ENCODE measurements at places on chromosomes 4 and X.

GRCh38 chrX:129840344-129840743, 3.3 kb downstream of the ZDHHC9 start:
- DNase-seq, result no peak

DNA sequence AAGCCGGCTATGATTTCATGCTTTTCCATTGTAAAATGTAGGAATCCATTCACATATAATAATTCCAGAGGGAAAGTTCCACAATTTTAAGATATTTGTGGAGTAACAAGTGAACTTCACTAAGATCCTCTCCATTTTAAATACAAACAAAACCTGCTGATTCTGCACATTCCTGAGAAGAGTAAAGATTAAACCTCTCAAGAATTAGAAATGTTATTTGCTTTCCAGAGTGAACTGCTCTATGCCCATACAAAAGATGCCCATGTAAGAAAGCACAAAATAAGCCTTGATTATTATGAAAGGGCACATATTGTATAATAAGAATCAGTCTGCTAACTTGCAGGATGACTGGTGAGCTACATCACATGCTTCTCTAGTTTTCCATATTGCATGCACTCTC, 241.5 kb downstream of the COX18 start:
- no peak for DNase-seq

GRCh38 chrX:131821945-131822622, 201.0 kb upstream of the STK26 start:
- DNase-seq, result peak; percentile 74

- DNase-seq, result no peak
These were observed 22.1 kb downstream of the DGKK start for GRCh38 chrX:50448565-50448964.

DNA sequence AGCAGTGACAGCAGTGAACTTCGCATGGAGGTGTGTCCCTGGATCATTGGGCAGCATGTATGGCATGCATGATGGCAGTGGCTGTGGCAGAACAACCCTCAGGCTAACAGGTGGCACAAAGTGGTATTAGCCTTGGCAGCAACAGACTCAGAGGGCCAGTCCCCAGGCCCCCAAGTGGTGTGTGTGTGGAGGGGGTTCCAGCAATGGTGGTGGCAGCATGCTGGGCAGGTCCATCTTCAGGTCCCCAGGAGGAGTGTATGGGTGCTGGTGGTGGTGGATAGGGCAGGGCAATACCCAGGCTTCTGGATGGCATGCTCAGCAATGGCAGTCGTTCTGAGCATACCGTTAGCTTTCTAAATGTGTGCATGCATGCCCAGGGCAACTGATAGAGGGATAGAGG, 923.7 kb downstream of the PDHA2 start:
- no peak for DNase-seq

DNA sequence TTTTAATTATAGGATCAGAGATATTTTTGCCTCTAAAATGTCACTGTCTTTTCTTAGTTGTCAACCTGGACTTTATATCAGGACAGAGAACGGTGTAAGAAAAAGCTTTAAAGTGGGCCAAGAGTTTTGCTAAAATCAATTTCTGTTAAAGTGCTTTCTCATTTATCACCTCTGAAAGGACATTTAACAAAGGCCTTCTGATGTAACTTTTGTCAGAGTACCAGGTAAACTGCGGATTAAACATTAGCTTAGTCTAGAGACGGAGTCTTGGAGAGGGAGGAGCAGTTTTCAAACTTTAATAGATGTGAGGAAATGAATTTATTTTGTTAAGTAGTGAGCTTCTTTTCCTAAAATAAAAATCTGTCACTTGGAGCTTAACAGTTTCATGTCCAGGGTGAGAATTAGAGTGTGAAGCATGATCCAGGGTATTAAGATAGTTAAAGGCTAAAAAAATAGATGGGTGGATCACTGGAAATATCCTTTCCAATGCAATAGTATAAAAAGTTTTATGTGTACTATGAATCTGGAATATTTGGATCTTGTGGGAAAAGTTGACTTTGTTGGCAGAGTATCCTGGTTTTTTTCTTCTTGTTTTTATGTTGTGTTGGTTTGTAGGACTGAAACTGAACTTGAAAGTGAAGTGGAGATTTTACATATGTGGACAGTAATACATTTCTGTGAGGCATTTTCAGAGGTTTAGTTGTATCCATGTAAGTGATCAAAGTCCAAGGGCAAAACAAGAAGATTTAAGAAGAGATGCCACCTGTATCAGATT, 33.6 kb upstream of the BMPR1B start:
- no peak for DNase-seq

- no peak for DNase-seq
These were observed 21.5 kb upstream of the PHKA1 start for GRCh38 chrX:72735561-72735960.

DNA sequence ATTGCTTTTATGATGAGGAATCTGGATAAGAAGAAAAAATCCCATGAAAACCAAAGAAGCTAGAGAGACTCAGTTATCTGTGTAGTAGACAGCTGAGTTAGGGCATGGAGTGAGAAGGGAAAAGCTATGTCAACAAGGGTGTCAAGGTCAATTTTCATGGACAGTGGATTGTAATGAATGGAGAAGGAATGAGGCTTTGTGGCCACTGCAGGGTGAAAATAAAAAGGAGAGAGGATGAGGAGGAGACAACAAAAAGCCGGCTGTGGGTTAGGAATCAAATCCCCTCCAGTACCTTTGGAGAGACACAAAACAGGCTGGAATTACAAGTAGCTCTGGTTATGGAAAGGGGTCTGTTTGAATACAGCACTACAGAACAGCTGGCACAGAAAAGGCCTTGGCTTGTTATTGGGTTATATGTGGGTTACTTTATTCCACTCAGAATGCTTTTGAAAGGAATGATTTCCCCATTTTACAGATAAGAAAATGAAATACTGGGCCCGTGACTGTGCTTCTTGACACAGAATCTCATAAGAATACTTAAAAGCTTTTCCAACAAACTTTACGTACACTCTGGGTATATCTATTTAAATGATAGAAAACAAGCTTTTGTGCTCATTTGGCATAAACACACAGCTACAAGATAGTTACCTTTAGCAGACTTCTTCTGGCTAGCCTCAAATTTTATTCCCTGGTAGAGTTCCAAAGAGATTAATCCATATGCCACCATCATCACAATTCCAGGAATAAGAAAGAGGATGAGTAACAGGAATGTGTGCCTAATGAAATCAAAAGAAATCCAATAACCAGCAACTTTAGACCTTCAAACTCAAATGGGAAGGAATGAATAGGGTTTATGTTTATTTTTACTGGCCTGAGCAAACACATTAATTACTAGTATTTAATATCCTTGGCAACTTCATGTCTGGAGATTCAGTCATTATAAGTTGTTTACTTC, 7.5 kb downstream of the CCKAR start:
- no peak for DNase-seq

DNA sequence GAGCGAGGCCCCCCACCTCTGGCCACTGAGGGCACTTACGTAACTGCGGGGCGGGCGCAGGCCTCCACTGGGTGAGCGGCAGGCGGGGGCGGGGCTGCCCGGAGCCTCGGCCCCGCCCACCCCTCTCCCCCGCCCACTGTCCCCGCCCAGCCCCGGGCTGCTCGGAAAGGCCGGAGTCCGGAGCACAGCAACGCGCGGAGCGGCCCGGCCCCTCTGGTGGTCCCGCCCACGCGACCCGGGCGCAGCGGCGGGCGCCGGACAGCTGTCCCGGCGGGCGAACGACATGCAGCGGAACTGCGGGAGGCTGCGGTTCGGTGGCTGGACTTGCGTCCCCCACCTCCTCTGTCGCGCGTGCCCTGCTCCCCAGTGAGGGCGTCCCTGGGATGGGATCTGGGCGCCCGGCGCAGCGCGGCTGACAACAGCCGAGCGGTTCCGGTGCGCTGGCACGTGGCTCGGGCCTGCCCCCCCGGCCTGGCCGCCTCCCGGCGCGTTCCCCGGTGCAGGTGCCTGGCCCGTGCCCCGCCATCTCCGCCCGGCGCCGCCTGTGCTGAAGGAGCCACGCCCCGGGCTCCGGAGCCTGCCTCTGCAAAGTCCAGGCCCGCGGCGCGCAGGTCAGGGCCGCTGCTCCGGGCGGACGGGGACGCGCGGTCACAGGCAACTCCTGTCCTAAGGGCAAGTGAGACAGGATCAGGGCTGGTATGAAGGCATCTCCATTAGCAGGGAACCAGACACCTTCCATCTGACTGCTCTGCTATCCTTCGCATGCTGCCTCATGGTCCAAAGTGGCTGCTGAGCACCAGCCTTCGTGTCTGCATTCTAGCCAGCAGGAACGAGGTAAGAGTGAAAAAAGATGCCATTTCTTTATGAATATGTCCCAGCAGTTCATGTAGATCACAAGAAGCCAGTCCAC, 21.8 kb upstream of the JAKMIP1 start:
- no peak for DNase-seq

DNA sequence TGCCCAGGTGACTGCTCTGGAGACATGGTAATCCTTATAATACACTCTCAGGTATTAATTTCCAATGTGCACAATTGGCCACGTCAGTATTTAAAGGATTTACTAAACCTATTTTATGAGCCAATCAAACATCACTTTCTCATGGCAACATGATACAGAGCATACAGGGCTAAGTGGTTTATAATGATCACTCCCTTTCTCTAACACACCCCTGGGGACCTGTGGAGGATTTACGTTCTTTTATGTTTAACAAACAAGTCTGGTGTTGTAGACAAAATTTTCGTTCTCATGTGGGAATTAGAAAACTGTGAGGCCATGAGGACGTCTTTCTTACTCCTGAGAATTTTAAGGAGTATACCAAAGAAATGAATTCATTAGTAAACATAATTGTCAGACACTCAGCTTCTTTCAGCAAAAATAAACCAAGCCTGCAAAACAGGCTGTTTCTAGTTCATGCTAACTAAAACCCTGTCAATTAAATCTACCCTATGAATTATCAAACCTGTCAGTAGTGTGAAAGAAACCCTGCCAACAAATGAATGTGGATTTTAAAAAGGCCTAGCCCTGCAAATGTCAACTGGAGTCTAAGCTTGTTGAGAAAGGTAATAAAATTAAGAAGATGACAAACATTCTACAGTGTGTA, 155.8 kb downstream of the PDGFC start:
- no peak for DNase-seq

DNA sequence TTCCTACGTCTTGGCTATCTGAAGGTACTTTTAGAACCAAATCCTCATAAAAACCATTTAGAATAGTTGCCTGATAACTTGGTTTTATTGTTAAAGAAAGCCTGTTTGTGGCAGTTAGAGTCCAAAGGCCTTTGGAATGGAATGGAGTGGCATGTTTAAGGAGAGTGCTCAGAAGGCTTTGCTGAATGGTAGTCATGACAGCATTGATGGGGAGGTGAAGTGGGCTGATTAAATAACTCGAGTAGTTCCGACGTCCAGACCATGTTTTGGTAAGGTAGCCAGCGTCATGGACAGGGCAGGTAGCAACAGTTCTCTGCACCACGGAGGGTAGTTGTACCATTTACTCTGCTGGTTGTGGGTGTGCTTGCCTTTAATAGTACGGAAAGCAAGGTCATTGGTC, 86.3 kb upstream of the CLDN34 start:
- no peak for DNase-seq

GRCh38 chrX:146396409-146396808, 413.2 kb upstream of the CXorf51B start:
- DNase-seq, result no peak

DNA sequence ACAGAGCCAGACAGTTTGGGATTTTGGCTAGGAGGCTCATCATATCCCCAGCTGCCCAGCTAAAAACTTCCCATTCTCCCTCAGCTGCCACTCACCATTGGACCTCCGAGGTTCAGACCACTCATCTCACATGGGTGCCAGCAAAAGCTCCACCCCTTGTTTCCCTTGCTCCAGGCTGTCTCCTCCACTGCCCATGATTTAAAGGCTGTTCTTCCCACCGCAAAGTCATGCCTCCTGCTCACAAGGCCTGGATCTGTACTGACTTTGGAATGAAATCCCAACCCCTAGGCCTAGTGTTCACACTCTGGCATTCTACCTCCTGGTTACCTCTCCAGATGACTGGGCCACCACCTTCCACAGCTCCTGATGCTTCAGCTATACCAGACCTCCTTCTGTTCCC, 142.2 kb upstream of the EOLA2 start:
- no peak for DNase-seq

GRCh38 chr4:13483768-13484121, 395 bp downstream of the RAB28 start:
- DNase-seq, result peak; percentile 39

- no peak for DNase-seq
These were observed 145.8 kb upstream of the ATP6AP2 start for GRCh38 chrX:40434947-40435346.

GRCh38 chr4:67581208-67581857, 22.8 kb downstream of the STAP1 start:
- DNase-seq, result no peak

- DNase-seq, result no peak
These were observed 248.8 kb downstream of the PCDH7 start for GRCh38 chr4:30968926-30969325.

DNA sequence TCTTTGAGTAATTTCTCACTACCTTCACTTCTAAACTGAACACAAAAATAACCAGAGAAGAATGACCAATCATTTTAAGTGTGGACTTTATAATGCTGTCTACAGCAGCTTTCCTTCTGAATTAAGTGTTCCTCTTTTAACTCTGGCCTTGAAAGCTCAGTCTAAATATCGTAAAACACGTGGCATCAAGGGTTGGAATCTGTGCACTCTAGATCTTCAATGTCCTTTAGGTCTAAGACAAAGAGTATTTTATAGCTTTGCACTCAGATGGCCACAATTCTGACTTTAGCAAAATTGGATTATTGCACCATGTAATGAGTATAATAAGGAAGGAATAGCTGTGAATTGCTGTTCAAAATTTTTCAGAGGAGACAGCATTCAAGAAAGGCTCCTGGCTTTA, 197.1 kb upstream of the UGT8 start:
- no peak for DNase-seq

GRCh38 chr4:37385424-37385823, 140.9 kb downstream of the NWD2 start:
- no peak for DNase-seq

- DNase-seq, result peak; percentile 57
These were observed 54.5 kb downstream of the RAB40A start for GRCh38 chrX:103464774-103465117.

DNA sequence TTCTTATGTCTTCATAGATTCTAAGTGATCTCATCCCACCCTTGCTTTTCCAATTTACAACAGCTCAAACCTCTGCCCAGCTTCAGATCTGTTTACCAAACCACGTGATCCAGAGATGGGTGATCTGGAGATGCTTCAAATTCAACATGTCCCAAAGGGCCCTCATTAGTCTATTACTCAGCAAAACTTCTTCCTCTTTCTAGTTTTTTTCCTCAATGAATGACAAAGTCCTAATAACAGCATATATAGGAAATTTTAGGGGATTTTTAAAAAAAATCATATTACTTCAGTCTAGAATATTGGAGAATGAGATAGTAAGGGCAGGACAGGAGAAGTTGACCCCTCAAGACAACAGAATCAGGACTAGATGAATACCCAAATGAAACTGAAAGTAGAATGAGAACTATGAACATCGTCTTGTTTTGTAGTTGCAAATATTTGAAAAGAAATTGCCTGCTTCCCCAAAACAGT, 127.1 kb downstream of the CFAP299 start:
- DNase-seq, result no peak

- no peak for DNase-seq
These were observed 161.3 kb downstream of the RTL9 start for GRCh38 chrX:110519906-110520452.

Measured in astrocyte of the cerebellum (primary cell).